SIG-M5 (cell line): ENCODE measurements at places on chromosomes 6 and 20.
A peak's percentile ranks its signal among the peaks of the same experiment; 100 is the strongest.

- peak; percentile 15 for DNase-seq
Observed at GRCh38 chr20:46624946-46625345, 26.3 kb downstream of the SLC13A3 start.

DNA sequence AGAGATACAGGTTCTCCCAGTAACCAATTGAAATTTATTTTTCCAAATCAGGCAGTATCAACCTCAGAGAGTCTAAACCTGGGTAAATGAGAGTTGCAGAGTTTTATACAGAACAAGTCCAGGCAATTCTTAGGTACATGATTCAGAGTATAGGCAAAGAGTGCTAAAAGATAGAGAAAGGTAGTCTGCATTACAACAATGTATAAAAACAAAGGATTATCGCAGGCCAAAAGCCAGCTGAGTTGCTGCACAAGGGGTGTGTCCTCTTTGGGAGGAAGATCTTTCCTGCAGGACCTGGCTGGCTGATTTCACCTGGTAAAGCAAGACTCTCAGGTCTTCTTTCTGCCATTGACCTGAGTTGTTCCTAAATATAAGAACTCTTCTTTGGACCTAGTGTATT is 48.9 kb upstream of the ECHDC1 start:
- no peak for DNase-seq

- no peak for DNase-seq
Observed at GRCh38 chr20:588932-589672, 21.0 kb downstream of the TCF15 start.

GRCh38 chr20:18567739-18568091 is 483 bp downstream of the SMIM26 start:
- DNase-seq, result no peak

- DNase-seq, result no peak
Observed at GRCh38 chr20:45924391-45925261, 9.9 kb upstream of the PCIF1 start.

GRCh38 chr6:17740559-17741220 is 34.0 kb upstream of the NUP153 start:
- DNase-seq, result no peak

- no peak for DNase-seq
Observed at GRCh38 chr6:159693128-159693893, at the start of gene SOD2. Gene SOD2, minus strand, starts transcription at chr6:159693241. Its CDS starts 74 bp downstream, at chr6:159693167.

GRCh38 chr6:123655521-123656306 is 19.0 kb upstream of the TRDN start:
- DNase-seq, result no peak

DNA sequence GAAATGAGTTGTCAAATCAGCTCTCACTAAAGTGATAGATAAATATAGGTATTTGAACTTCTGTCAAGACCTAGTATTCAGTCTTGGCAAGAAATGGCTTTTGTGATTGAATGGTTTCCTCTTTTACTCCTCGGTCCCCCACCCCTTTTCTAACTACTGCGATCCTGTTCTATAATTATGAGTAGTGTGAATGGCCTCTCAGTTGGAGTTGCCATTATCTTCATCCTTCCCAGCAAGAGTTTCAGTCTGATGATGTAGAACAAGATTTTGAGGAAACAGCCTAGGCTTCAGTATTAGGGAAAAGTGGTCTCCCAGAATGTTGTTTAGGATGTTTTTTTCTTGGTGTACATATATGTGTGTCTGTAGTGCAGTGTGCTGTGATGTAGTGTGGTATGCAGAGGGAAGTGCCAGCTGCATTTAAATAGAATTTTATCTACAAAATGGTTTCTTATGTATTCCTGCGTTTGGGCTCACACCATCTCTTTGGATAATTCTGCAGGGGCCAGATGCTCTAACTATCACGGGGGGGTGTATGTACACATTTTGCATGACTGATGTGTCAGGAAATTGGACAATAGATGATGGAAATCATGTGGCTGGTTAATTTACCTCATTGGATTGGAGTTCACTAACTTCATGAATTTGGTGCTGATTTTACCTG is 180.1 kb upstream of the MMS22L start:
- no peak for DNase-seq

DNA sequence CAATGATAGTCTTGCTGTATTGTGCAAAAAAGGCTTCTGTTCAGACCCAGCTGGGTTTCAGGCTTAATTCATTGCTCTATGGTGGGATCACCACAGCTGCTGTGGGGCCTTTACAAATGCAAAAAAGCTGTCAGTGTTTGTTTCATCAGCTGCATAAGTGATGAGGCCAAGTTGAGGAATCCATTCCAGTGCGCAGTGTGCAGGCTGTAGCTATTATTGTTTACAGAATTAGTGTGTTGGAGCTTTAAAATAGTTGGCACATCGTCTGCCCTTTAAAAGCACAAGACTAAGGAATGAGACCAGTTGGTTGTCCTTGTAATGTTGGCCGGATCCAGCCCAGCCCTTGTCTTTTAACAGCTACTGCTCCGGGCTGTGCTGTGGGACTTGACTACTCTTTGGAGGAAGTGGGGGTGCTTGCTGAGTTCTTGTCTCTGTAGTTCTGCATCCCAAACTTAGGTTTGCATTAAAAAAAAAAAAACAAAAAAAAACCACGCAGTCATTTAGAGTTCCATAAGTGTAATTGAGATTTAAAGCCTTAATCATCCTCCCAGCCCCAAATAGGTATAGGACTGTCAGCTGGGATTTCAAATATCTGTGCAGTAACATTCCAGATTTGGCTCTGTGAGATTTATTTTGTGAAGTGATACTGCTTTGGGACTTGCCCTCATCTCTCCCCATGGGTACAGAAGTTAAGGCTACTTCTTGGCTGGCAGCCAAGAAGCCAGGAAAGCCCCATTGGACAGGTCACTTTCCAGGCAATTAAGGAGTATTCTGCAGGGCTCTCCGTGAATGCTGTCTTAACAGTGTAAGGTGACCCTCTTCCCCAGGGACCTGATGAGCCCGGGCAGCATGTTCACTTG is 19.3 kb downstream of the JARID2 start:
- peak; percentile 3 for DNase-seq

GRCh38 chr20:18101125-18101810 is 36.4 kb upstream of the KAT14 start:
- DNase-seq, result no peak

DNA sequence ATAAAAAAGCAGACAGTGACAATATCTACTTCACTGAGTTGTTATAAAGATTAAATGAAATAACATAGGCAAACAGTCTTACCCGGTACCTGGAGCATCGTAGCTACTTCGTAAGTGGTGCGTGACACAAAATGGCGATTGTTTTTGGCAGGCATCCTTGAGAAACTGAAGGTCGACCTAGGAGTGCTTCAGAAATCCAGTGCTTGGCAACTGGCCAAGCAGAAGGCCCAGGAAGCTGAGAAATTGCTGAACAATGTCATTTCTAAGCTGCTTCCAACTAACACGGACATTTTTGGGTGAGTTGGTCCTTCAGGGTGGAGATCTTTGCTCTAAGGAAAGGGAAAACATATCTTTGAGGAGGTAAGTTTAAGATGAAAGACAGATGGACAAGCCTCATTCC is 4.8 kb downstream of the BPIFA2 start:
- DNase-seq, result no peak

DNA sequence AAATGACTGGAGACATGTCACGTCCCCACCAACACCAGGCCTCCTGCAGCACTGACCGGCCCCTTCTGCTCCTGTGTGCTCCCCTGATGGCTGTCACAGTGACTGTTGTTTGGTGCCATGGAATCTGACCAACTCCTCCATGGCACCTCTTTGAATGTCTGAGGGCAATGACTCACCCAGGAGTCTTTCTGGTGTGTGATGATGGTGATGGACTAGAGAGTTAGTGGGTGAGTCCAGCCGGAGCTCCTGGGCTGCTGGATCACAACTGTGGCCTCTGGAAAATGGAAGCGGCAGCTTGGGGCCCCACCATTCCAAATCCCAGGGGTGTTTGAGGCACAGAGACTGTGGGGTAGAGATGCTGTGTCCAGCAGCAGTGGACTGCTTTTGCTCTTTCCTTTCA is 133.3 kb downstream of the TFAP2C start:
- DNase-seq, result no peak

DNA sequence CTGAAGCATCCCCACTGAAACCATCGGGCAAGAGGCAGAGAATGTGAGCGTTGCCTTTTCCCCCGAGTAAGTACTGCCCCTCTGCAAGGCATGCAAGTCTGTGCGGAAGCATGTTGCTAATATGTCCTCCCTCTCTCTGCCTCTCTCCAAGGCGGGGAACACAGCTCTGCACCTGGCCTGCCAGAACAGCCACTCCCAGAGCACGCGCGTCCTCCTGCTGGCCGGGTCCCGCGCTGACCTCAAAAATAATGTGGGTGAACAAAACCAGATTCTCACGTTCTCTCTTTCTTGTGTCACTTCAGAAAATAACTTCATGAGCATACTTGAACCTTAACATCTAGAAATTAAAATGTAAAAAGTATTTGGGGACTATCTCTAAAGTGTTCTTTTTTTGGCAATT is 26.4 kb downstream of the LYRM2 start:
- DNase-seq, result no peak

DNA sequence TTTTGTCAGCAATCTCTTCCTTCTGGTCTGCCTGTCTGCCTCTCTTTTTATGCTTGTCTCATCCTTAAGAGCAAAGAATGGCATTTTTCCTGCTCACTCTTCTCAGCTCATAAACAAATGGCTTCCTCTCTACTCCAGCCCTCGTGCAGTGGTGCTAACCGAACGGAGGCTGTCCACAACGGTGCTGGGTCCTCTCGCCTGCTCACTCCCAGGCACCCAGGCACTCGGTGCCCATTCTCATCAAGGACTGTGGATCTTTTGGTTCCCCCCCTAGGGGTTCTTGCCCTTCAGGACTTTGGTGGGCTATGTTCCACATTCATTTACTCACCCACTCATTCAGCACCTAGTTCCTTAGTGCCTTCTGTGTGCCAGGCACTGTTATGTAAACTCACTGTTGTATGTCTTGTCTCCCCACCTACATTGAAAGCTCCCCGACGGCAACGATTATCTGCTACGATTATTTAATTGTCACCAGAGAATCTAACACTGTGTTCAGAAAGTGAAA is 113.9 kb downstream of the FYN start:
- no peak for DNase-seq

GRCh38 chr6:34560366-34561226 is 4.5 kb upstream of the SPDEF start:
- DNase-seq, result no peak

- no peak for DNase-seq
Observed at GRCh38 chr20:25372584-25373336, 17.9 kb downstream of the ABHD12 start.

DNA sequence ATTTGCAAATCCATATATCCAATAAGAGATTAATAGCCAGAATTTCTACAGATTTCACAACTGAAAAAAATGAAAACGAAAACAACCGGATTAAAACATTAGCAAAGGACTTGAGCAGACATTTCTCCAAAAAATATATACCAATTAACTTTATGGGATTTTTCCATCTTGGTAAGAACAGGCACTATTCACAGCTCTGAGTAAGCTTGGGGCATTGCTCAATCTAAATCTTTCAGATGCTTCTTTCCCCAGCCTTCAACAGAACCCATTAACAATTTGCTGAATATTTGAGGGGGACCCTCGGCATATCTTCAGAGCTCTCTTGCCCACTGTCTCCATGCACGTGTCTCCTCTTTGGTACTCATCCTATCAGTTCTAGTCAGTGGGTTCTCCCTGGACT is 111.7 kb upstream of the CD93 start:
- DNase-seq, result no peak

DNA sequence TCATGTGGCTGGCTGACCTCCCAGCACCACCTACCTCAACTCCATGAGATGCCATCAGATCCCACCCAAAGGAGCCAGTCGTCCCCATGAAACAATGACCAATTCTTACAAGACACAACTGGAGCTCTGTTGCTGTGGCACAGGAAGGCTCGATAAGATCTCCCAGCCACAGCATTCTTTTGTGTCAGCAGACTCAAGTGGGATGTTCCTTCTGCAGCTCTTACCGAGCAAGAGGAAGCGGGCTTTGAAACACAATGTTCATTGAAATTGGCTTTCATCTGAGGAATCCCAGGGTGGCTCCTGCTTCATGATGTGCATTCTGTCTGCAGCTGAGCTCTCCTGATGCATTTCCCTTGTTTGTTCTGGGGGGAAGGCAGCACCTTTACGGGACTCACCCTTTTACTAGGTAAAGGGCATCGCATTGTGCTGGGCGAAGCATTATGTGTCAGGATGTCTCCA is 222.0 kb upstream of the SGK1 start:
- DNase-seq, result no peak

- no peak for DNase-seq
Observed at GRCh38 chr20:32585011-32585585, at the start of gene NOL4L. Gene NOL4L, minus strand, starts transcription at chr20:32585333. Its CDS starts 443 bp downstream, at chr20:32584890.

- no peak for DNase-seq
Observed at GRCh38 chr6:10081075-10081474, 333.8 kb downstream of the TFAP2A start.

DNA sequence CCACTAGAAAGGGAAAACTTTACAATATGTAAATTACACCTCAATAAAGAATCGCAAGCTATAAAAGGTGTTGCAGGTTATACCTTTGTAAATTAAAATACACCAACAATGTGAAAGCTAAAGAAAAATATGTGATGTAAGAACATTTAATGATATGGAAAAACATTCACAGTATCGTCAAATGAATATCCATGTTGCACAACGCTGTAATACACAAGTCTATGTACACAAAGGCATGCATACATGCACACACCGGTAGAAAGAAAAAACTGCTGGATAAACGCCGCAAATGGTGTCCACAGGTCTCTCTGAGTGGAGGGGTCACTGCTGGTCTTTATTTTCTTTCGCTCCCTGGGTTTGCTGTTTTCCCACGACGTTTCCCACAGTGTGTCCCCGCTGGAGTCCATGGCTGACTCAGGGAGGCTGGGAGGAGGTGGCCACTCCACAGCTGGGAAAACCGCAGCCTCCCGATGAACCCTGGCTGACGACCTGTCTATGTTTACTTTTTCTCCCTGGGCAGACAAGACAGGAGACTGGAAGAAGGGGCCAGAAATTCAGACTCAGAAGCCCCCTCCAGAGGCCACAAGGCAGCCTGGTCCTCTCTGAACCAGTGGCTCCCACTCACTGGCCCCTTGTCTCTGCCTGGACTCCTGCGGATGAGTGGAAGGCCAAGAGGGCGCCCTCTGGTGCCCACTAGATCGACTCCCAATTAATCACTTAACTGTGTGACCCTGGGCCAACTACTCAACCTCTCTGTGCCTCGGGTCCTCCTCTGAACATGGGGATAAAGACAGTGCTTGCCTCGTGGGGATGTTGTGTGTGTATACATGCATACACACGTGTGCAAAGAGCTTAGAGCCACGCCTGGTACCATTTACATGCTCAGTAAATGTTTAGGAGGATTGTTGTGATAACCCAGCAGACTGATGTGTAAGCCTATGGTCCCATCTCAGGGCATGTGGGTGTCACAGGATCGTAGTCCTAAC is 12.8 kb upstream of the BPI start:
- DNase-seq, result no peak

DNA sequence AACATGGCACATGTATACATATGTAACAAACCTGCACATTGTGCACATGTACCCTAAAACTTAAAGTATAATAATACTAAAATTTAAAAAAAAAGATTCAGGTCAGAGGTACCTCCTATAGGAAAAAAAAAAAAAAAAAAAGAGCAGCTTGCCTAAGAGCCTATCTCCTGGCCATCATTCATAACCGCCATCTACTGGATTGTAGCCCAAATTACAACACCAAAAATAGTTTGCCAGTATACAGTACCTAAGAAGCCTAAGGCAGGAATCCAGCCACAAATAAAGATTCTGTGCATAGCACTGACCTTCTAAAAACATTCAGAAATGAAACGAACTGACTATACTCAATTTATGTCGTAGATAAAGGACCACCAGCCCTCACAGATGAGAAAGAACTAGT is 438.4 kb upstream of the ADGRB3 start:
- DNase-seq, result no peak
